Stimulated activated CD4-positive, alpha-beta T cell treated with anti-CD3 and anti-CD28 coated beads, Interleukin-15, amount 100 ng/mL, for 1 hour (primary cell): ENCODE measurements at places on chromosomes 7 and 10.

GRCh38 chr7:112056409-112056808 is 149.8 kb downstream of the DOCK4 start:
- no peak for DNase-seq

DNA sequence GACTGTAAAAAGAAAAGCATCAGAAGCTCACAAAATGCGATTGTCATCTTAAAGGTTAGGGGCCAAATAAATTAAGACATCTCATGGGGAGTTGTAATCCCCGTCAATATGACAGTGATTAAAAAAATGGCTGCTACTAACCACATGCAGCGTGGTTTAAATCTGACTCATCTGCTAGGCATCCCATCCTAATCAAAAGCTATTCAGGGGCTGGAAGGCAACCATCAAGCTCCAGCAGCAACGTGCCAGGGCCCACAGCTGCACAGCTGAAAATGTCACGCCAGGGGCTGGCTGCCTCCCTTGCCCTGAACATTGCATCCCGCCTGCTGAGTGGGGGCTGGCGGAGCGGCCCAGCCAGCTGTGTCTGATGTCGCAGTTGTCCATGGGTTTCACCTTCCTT is 66.3 kb upstream of the FRMD4A start:
- DNase-seq: no peak

- no peak for DNase-seq
Observed at GRCh38 chr10:129353101-129353500, 113.9 kb upstream of the MGMT start.

DNA sequence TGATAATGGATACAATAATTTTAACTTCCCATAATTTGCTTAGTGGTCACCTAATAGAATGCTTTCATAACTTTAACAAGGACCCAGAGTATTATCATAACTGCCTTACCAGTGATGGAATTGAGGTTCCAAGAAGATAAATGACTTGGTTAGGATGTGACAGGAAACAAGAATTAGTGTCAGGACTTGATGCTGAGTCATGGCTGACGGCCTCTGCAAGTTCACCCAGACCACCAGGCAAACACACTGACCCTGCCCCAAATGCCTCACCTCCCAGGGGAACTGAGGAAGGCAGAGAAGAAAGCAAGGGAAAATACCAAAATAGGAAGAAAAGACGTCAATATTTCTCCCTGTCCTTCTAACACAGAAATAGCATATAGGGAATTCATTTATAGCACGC is 636.3 kb downstream of the PARD3 start:
- DNase-seq: no peak

DNA sequence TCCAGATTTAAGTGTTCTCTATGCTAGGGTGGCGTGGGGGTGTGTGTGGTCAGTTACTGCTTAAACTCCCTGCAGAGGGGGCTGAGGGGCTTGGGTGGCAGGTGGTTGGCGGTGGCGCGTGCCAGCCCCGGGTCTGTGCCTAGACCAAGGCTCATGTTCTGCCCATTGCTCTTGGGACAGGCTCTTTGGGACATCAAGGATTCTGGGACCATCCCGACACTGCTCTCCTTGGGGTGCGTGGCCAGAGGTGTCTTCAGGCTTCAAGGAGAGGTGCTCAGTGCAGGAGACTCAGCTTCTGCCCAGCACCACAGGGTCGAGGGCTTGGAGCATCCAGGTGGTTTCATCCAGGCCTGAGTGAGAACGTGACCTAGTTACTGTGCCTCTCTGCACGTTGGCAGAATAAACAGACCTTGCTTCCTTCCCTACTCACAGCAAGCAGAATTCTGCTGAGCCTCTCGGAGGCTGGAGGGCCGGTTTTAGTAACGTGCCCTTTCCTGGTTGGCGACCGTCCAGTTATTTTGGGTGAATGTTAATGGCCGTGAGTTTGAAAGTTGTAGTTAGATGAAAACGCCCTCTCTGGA is 39.9 kb downstream of the CAMK1D start:
- DNase-seq: no peak

DNA sequence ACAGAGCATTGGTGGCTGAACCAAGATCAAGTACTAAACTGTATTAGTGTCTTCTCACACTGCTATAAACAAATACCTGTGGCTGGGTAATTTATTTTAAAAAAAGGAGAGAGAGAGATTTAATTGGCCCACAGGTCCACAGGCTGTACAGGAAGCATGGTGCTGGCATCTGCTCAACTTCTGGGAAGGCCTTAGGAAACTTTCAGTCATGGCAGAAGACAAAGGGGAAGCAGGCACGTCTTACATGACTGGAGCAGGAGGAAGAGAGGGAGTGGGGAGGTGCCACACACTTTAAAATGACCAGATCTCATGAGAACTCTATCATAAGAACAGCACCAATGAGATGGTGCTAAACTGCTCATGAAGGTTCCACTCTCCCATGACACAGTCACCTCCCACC is 95.2 kb upstream of the JCAD start:
- no peak for DNase-seq

DNA sequence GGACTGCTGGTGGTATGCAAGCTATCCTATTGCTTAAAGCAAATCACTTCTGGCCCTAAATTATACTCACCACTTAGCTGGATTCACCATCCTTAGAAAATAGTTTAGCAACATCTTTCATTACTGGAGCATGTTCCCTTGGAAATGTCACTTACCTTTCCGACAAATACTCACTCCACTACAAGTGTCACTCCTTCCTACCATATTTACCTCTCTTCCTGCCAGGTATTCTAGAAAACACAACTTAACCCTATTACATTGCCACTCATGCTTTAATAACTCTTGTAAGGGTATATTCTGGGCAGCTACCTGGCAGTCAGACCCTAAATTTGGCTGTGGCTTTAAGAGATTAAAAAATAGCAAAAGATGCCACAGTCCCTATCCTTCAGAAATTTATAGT is 37.5 kb upstream of the CTNNA3 start:
- no peak for DNase-seq

DNA sequence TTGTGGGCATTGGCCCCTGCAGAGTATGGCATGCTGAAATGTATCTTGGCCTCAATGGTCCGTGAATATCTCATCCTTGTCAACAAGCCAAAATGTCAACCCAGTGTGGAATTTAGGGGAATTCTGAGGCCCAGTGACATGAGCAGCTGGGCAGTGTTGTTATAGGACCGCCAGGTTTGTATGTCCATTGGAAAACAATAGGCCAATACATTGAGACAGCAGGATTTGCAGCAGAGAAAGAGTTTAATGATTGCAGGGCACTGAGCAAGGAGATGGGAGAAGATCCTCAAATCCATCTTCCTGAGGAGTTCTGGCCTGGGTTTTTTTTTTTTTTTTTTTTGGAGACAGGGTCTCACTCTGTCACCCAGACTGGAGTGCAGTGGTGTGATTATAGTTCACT is 95.7 kb upstream of the BAIAP2L1 start:
- no peak for DNase-seq

GRCh38 chr10:46525824-46526681 is 30.4 kb downstream of the GPRIN2 start:
- no peak for DNase-seq

- no peak for DNase-seq
Observed at GRCh38 chr7:44267719-44268421, 57.5 kb downstream of the CAMK2B start.

DNA sequence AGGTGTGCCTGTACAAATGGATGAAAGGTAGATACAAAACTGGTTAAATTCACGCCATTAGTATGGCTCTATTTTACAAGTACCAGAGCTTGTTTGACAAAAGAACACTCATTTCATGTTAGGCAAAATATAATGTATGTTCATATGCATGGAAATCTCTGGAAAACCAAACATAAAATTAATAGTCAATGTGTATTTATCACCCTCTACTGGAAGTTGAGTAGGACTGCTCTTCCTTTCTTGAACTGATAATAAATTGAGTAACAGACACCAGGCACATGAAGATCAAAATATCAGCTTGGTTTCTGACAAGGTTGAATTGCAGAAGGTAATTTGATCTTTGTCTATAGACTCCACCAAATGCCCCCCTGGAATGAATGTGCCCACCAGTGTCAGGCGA is 19.8 kb upstream of the AKR1B1 start:
- no peak for DNase-seq

- no peak for DNase-seq
Observed at GRCh38 chr10:15120523-15120922, 23.4 kb downstream of the RPP38 start.
